ENCODE measurements at places on chromosomes 4 and X.
A peak's percentile ranks its signal among the peaks of the same experiment; 100 is the strongest.

- DNase-seq: no peak
Measured at GRCh38 chrX:56746996-56747395, 18.0 kb downstream of the NBDY start.

DNA sequence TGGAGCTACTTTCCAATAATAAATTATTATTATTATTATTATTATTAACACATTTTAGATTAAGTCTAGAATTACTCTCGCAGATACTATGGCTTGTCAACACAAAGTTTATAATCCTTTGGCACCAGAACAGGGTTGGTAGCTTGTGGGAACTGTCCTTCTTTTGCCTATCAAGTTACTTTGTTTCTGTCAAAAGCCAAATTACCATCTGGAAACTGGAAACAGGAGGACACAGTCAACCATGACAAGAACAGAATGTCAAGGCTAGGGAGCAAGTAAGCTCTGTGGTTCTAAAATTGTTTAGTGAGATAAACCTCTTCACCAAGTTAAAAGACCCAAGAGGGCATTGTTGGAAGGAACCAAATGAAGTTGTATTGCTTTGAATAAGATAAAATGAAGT, 42.5 kb downstream of the DGKK start:
- DNase-seq: no peak

GRCh38 chr4:139315221-139315675, 13.0 kb upstream of the NDUFC1 start:
- no peak for DNase-seq

DNA sequence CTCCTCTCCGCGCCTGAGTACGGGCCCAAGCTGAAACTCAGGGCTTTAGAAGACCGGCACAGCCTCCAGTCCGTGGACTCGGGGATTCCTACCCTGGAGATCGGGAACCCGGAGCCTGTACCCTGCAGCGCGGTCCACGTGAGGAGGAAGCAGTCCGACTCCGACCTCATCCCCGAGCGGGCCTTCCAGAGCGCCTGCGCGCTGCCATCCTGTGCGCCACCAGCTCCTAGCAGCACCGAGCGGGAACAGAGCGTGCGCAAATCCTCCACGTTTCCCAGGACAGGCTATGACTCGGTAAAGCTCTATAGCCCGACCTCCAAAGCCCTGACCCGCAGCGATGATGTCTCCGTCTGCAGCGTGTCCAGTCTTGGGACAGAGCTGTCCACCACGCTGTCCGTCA, 13.9 kb downstream of the TBC1D14 start:
- no peak for DNase-seq

- DNase-seq: no peak
Measured at GRCh38 chrX:80876877-80877276, 67.2 kb upstream of the BRWD3 start.

DNA sequence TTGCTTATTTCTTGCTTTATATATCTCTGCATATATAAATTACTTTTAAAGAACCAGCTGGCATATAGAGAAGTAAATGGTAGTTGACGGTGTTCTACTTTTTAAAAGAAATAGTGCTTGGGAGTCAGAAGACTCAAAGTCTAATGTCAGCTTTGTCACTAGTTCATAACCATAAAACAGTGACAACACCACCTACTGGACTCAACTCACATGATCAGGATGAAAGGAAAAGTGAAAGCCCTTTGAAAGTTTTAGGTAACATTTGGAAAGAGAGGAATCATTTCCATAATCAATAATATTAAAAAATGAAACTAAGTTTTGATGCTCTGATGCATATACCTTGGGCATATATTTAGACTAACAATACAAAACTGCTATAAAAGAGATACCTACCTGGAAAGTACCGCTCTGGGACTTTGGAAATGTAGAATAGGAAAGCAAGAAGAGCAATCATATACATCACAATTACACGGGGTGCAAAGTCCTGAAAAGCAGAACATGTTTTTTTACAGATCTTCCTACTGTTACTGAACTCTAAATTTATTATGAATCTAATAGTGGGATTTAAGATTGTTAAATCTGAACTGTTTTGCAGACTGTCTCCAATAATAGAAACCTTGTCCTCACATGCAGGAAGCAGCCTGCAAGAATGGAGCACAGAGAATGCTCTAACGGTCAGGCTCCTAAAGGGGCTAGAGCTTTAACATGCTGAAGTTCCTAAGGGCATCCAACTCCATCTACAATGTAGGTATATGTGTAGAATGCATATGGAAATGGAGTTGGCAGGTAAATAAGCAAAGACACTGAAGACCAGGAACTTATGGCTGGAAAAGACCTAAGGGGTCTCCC, 15.6 kb downstream of the PAQR3 start:
- DNase-seq: no peak

GRCh38 chrX:124518885-124519284, 172.5 kb downstream of the SH2D1A start:
- DNase-seq: no peak

GRCh38 chr4:110663206-110663605, 40.3 kb upstream of the PITX2 start:
- no peak for DNase-seq

DNA sequence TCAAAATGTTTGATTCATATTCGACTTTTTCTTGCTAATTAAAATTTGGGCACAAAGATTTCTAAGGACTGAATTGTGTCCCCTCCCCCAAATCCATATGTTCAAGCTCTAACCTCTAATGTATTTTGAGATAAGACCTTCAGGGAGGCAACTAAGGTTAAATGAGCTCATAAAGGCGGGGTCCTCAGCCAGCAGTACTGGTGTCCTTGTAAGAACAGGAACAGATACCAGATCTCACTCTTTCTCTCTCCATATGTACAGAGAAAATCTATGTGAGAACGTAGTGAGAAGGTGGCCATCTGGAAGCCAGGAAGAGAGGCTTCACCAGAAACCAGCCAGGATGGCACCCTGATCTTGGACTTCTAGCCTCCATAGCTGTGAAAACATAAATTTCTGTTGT, 116.9 kb downstream of the VEGFC start:
- DNase-seq: no peak

DNA sequence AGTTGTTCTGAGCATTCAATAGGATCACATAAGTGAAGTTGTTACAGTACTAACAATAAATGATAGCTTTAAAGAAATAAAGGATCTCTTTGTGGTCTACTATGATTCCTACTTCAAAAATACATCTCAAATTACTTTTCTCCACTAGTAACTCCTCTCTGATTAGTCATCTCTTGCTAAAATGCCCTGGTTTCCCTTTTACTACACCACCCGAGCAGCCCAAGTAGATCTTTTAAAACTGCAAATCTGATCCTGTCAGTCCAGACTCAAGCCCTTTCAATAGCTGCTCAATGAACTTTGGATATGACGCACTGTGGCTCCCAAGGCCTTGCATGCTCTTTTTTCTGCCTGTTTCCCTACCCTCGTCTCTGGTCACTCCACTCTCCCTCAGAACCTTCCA, 97.5 kb downstream of the MAOA start:
- DNase-seq: no peak

- no peak for DNase-seq
Measured at GRCh38 chr4:33349376-33349775, 2629.2 kb downstream of the PCDH7 start.

GRCh38 chr4:40515037-40515397, 114.6 kb downstream of the RBM47 start:
- DNase-seq: no peak

DNA sequence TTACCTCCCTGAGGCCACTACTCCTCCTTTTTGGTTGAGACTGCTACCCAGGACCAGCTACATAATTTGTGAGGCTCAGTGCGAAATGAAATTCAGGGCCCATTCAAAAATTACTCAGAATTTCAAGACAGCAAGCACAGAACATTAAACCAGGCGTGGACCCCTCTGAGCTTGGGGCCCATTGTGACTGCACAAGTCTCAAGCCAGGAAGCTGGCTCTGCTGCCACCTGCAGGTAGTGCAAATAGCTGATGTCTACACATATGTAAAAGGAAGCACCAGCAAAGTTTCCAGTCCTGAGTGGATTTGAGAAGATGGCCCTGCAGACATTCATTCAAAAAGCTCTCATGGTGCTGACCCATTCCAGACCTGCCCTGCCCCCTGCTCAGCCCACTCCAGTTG, 213.4 kb upstream of the LNX1 start:
- DNase-seq: no peak

- DNase-seq: no peak
Measured at GRCh38 chr4:75705198-75705977, 19.0 kb upstream of the USO1 start.

GRCh38 chrX:152061083-152061482, 77.3 kb downstream of the MAGEA10 start:
- no peak for DNase-seq

DNA sequence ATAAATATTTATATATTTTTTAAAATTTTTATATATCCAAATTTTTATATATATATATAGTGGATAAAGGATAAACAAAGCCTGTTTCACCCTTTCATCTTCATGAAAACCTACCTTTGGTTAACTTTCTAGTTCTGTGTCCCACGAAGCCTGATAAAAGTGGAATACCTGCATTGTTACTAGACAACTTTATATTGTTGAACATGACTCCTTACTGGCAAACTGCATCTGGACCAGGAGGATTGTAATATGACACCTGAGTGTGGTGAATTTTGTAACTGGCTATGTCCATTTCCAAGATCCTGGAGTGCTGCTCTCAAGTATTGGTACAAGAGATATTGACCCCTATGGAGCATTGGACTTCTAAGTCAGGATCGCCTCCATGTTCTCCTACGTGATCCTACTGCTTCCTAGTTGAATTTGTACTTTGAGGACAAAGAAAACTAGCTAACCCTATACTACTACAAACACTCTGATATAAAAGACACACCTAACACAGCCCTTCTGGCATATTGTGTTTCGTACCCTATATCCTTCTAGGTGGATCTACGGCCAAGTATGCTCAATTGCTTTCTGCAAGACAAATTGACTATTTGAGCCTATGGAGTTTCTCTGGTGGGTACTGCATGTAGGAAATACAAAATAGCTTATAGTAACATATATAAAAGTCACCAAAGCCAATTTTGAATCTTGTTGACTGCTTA, 61.3 kb upstream of the PRRG1 start:
- no peak for DNase-seq

GRCh38 chrX:136203438-136203837, 47.8 kb downstream of the MAP7D3 start:
- DNase-seq: no peak

DNA sequence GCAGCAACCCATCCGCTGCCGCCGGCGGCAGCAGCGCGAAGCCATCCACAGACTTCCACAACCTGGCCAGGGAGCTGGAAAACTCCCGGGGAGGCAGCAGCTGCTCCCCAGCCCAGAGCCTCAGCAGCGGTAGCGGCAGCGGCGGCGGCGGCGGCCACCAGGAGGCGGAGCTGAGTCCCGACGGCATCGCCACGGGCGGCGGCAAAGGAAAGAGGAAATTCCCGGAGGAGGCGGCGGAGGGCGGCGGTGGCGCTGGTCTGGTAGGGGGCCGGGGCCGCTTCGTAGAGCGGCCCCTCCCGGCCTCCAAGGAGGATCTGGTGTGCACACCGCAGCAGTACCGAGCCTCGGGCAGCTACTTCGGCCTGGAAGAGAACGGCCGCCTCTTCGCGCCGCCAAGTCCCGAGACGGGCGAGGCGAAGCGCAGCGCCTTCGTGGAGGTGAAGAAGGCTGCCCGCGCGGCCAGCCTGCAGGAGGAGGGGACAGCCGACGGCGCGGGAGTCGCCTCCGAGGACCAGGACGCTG, 4.9 kb downstream of the PRDM8 start:
- DNase-seq: peak; percentile 63

- no peak for DNase-seq
Measured at GRCh38 chr4:88939697-88940096, 117.3 kb downstream of the FAM13A start.

Data from stimulated activated CD8-positive, alpha-beta memory T cell treated with anti-CD3 and anti-CD28 coated beads, Interleukin-2, amount 100 ng/mL, for 48 hours (primary cell).